Small intestine (tissue), 16 donors: ENCODE measurements at places on chromosomes 6 and 20.
A peak's percentile ranks its signal among the peaks of the same experiment; 100 is the strongest.

- H3K27ac ChIP-seq = no peak overlapping the region
- no peaks in the 10 kb centered on the region for H3K36me3 ChIP-seq
- H3K27me3 ChIP-seq = no peaks in the 10 kb centered on the region
- no peak overlapping the region for H3K4me3 ChIP-seq
- no peak for DNase-seq
Observed at GRCh38 chr6:109999740-110000139, 21.6 kb downstream of the GPR6 start.

- no peak overlapping the region for H3K27ac ChIP-seq
- H3K4me1 ChIP-seq = no peaks in the 10 kb centered on the region
- peak; percentile 23 for DNase-seq
- H3K27me3 ChIP-seq = no peaks in the 10 kb centered on the region
Observed at GRCh38 chr6:38034274-38034914, 214.9 kb downstream of the ZFAND3 start.

DNA sequence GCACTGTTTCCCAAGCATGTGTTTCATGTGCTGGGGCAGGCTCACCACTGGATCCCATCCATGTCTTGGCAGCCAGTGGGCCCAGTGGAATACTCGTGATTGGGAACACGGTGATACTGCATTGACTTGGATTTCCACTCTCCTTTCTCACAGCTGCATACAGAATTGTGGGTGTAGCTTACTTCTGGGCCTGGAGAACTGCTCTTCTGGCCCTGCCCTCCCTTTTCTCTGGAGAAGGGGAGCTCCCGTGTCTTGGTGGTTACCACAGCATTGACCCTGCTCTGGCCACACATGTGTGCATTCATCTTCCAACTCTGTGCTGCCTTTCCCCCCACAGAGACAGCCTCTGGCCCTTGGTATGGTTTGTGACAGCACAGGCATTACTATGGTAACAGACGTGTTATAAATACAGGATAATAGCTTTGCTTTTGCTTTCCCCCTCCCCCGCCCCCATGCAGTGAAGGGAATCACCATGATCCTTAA, 21.6 kb downstream of the SOBP start:
- no peaks in the 10 kb centered on the region for H3K36me3 ChIP-seq
- no peaks in the 10 kb centered on the region for H3K4me1 ChIP-seq
- H3K27me3 ChIP-seq = no peaks in the 10 kb centered on the region
- DNase-seq = no peak
- H3K27ac ChIP-seq = no peak overlapping the region
- no peak overlapping the region for H3K4me3 ChIP-seq

DNA sequence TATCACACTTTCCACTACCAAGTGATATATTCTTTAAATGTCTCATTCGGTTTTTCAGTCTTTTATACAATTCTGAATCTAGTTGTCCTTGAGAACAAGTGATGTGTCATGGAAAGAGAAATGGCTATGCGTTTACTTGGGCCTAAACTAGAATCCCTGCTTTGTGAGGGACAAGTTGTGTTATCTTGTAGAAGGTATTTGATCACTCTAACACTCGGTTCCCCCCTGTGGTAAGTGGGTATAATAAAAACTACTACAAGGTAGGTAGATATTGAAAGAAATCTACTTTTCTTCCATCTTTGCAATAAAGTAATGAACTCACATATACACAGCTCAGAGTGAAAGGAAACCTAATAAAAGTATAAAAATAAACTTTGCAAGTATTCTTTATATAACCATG, 108.9 kb downstream of the MANEA start:
- no peaks in the 10 kb centered on the region for H3K4me1 ChIP-seq
- H3K36me3 ChIP-seq = no peaks in the 10 kb centered on the region
- no peak for DNase-seq
- no peak overlapping the region for H3K27ac ChIP-seq
- no peaks in the 10 kb centered on the region for H3K27me3 ChIP-seq
- no peak overlapping the region for H3K4me3 ChIP-seq

- H3K27ac ChIP-seq = no peak overlapping the region
- no peak overlapping the region for H3K4me3 ChIP-seq
- H3K27me3 ChIP-seq = no peaks in the 10 kb centered on the region
- DNase-seq = no peak
Observed at GRCh38 chr20:15564981-15565380, 1008.3 kb downstream of the KIF16B start.

DNA sequence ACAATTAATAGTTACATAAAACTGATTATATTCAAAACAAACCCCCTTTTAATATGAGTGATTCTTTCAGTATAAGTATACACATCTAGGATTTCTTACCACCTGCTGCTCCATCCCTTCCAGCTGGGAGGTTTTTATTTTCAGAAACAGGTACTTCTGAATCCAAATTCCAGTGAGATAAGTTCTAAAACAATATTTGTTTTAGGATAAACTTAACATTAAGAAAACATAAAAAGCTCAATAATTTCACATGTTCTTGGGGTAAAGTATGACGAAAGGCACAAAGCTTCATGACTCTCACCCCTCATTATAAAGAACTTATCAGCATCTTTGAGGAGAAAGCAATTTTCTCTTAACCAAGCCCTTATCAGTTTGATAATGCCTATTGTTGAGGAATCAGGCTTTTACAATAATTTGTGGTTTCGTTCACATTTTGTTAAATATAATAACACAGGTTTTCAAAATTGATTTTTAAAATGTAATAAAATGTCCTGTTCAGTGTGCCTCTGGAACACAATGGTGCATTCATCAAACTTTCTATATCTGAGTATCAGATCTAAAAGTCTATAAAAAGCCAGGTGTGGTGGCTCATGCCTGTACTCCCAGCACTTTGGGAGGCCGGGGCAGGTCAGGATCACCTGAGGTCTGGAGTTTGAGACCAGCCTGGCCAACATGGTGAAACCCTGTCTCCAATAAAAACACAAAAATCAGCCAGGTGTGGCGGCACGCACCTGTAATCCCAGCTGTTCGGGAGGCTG, 4.3 kb downstream of the FAM217A start:
- no peak overlapping the region for H3K4me3 ChIP-seq
- no peaks in the 10 kb centered on the region for H3K36me3 ChIP-seq
- no peak overlapping the region for H3K27ac ChIP-seq
- DNase-seq = peak; percentile 9

- H3K27ac ChIP-seq = no peak overlapping the region
- DNase-seq = no peak
- no peaks in the 10 kb centered on the region for H3K4me1 ChIP-seq
- H3K27me3 ChIP-seq = peaks cover 2% of the 10 kb centered on the region
- H3K36me3 ChIP-seq = no peaks in the 10 kb centered on the region
- H3K4me3 ChIP-seq = no peak overlapping the region
Observed at GRCh38 chr20:4569865-4570264, 151.8 kb upstream of the PRND start.

- H3K4me1 ChIP-seq = no peaks in the 10 kb centered on the region
- peak; percentile 30 for DNase-seq
- H3K4me3 ChIP-seq = no peak overlapping the region
Observed at GRCh38 chr6:7073821-7074525, 33.8 kb upstream of the RREB1 start.

DNA sequence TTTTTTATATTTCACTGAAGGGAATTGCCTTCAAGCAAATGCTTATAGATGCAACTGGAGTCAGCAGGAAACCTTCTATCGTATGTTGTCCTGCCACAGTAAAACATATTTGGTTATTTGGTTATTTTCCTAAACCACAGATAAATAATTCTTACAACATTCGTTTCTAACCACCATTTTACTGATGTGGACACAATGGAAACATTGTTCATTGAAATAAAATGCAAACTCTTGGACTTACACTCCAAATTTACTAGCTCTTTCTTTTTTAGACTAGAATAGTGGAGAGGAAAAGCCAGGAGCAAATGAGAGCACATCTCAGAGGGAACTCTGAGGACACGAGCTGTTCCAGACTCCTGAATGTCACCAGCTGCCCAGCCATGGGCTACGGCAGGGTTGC, 114.8 kb downstream of the RPS12 start:
- no peak overlapping the region for H3K4me3 ChIP-seq
- no peak for DNase-seq
- no peaks in the 10 kb centered on the region for H3K36me3 ChIP-seq
- no peaks in the 10 kb centered on the region for H3K4me1 ChIP-seq
- peaks cover 4% of the 10 kb centered on the region for H3K27me3 ChIP-seq

- no peaks in the 10 kb centered on the region for H3K36me3 ChIP-seq
- DNase-seq = no peak
- no peak overlapping the region for H3K27ac ChIP-seq
- H3K4me3 ChIP-seq = no peak overlapping the region
Observed at GRCh38 chr6:44624936-44625573, 237.5 kb downstream of the CDC5L start.

DNA sequence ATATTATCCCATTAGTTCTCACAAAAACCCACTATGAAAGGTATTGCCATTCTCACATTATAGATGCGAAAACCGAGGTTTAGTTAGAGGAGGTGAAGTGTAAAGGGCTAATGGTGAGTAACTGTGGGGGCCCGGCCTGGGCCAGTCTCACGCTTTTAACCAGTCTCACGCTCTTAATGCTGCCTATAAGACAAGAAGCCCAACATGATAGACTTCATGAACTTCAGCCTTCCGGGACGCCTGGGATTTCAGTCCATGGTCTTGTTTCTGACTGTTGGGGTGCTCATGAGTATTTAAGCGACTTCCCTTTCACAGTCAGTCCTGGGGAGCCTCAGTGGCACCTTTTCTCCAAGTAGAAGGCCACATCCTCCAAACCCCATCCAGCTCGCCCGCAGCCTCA, 31.7 kb downstream of the AGPAT4 start:
- H3K4me3 ChIP-seq = no peak overlapping the region
- H3K4me1 ChIP-seq = no peaks in the 10 kb centered on the region
- H3K27me3 ChIP-seq = no peaks in the 10 kb centered on the region
- H3K27ac ChIP-seq = no peak overlapping the region
- no peak for DNase-seq
- no peaks in the 10 kb centered on the region for H3K36me3 ChIP-seq

- no peaks in the 10 kb centered on the region for H3K4me1 ChIP-seq
- no peak for DNase-seq
- H3K4me3 ChIP-seq = no peak overlapping the region
- H3K27ac ChIP-seq = no peak overlapping the region
- peaks cover 47% of the 10 kb centered on the region for H3K36me3 ChIP-seq
Observed at GRCh38 chr6:89694428-89694827, 55.9 kb upstream of the LYRM2 start.

GRCh38 chr6:72944660-72945059, 280.6 kb downstream of the KHDC1L start:
- H3K36me3 ChIP-seq = no peaks in the 10 kb centered on the region
- no peaks in the 10 kb centered on the region for H3K27me3 ChIP-seq
- H3K4me3 ChIP-seq = no peak overlapping the region
- no peak overlapping the region for H3K27ac ChIP-seq
- no peaks in the 10 kb centered on the region for H3K4me1 ChIP-seq

GRCh38 chr6:48671505-48671904, 560.5 kb upstream of the PTCHD4 start:
- no peak overlapping the region for H3K27ac ChIP-seq
- no peak for DNase-seq
- no peak overlapping the region for H3K4me3 ChIP-seq
- H3K27me3 ChIP-seq = no peaks in the 10 kb centered on the region
- no peaks in the 10 kb centered on the region for H3K4me1 ChIP-seq

DNA sequence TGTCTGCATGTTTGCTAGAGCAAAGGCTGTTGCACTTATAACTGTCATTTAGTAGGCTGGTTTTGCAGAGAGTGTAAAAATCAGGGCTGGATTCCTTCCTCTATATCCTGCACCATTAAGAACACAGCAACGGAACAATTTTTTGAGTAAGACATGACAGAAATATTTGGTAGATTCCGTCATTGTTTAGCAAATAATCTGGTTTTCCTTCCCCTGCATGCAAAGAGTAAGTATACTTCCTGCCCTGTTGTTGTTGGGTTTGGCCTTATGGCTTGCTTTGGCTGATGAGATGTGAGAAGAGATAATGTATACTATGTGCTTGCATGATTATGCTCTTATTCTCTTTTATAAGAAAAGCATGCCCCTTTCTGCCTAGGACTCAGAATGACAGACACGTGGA, 23.8 kb downstream of the MANEA start:
- no peak for DNase-seq
- no peak overlapping the region for H3K27ac ChIP-seq
- H3K36me3 ChIP-seq = no peaks in the 10 kb centered on the region
- H3K27me3 ChIP-seq = no peaks in the 10 kb centered on the region
- no peaks in the 10 kb centered on the region for H3K4me1 ChIP-seq

- no peaks in the 10 kb centered on the region for H3K36me3 ChIP-seq
- DNase-seq = no peak
- no peaks in the 10 kb centered on the region for H3K27me3 ChIP-seq
- H3K27ac ChIP-seq = no peak overlapping the region
- H3K4me1 ChIP-seq = no peaks in the 10 kb centered on the region
Observed at GRCh38 chr6:124753001-124753400, 209.2 kb upstream of the RNF217 start.

GRCh38 chr20:15188415-15188814, 851.0 kb upstream of the FLRT3 start:
- no peaks in the 10 kb centered on the region for H3K27me3 ChIP-seq
- H3K27ac ChIP-seq = no peak overlapping the region
- no peaks in the 10 kb centered on the region for H3K4me1 ChIP-seq
- H3K4me3 ChIP-seq = no peak overlapping the region
- no peaks in the 10 kb centered on the region for H3K36me3 ChIP-seq

DNA sequence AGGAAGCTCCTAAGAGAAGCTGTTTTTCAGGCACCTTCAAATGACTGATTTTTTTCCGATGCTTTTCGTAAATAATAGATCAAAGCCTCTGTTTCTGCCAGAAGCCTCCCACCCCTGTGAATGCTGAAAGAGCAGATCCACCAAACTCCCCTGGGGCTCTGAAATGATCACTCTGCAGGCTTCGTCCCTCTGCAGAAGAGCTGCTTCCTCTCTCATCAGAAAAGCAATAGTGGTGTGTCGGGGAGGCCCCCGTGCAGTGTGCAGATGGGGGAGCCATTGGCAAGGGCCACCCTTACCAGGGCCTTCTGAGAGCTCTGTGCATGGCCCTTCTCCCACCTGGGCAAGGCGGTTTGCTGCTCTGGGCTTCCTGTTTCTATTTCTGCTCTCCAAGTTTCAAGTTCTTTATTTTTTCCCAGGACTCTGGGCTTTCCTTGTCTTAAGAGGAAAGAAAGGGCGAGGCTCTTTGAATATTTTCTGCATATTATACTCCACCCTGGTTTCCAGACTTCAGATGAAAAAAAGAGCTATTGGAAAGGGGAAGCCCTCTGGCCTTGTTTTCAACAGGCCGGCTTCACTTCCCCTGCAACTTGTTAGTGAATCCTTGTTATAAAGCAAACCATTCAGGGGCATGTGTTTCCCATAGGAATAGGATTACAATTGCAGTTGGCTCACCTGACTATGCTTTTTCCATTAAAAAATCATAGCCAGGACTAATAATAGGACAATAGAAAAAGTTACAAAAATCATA, 155.2 kb downstream of the TTLL2 start:
- DNase-seq = no peak
- no peaks in the 10 kb centered on the region for H3K4me1 ChIP-seq
- H3K27ac ChIP-seq = no peak overlapping the region
- H3K27me3 ChIP-seq = no peaks in the 10 kb centered on the region
- H3K36me3 ChIP-seq = no peaks in the 10 kb centered on the region

GRCh38 chr6:53067849-53068361, 2.7 kb downstream of the FBXO9 start:
- H3K4me1 ChIP-seq = peaks cover 18% of the 10 kb centered on the region
- no peak overlapping the region for H3K4me3 ChIP-seq
- no peak overlapping the region for H3K27ac ChIP-seq
- H3K36me3 ChIP-seq = peaks cover 4% of the 10 kb centered on the region
- no peaks in the 10 kb centered on the region for H3K27me3 ChIP-seq
- DNase-seq = peak; percentile 34

- H3K36me3 ChIP-seq = no peaks in the 10 kb centered on the region
- H3K4me3 ChIP-seq = no peak overlapping the region
- no peaks in the 10 kb centered on the region for H3K4me1 ChIP-seq
- DNase-seq = no peak
Observed at GRCh38 chr20:23684261-23684660, 4.6 kb downstream of the CST4 start.

- peaks cover 5% of the 10 kb centered on the region for H3K36me3 ChIP-seq
- H3K4me1 ChIP-seq = no peaks in the 10 kb centered on the region
- peak overlapping the region; percentile 52 for H3K27ac ChIP-seq
- no peaks in the 10 kb centered on the region for H3K27me3 ChIP-seq
- DNase-seq = peak; percentile 65
Observed at GRCh38 chr6:16322666-16323312, 84.4 kb downstream of the GMPR start.
